ENCODE measurements at places on chromosomes 1 and 21.

GRCh38 chr21:41594268-41594667, 86.3 kb upstream of the TMPRSS2 start:
- no peak for DNase-seq

- DNase-seq = no peak
Measured at GRCh38 chr1:189605226-189605625, 872.4 kb downstream of the BRINP3 start.

DNA sequence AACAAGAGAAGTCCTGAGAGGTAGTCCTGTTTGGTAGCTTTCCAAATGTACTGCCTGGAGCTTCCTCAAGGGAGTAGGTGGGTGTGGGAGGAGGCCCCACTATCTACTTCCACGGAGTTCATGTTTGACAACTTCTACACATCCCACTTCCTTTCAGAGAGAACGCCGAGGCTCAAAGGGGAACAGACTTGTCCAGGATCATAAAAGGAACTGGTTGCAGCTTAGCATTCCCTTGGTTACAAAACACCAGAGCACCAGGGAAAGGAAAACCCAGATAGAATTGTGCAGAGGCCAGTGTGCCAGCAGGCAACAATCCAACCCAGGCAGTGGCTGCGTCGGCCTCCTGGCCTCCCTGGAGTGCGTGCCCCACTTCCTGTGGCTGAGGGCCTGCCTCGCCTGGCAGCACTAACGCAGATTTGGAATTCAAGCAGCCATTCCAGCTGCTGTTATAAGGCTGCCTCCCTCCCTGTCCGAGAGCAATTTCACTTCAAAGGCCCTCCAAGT, 4.2 kb upstream of the RAP1GAP start:
- no peak for DNase-seq

- DNase-seq = no peak
Measured at GRCh38 chr1:219132939-219133338, 40.7 kb upstream of the LYPLAL1 start.

- DNase-seq = no peak
Measured at GRCh38 chr1:247435030-247435758, 19.2 kb downstream of the NLRP3 start.

DNA sequence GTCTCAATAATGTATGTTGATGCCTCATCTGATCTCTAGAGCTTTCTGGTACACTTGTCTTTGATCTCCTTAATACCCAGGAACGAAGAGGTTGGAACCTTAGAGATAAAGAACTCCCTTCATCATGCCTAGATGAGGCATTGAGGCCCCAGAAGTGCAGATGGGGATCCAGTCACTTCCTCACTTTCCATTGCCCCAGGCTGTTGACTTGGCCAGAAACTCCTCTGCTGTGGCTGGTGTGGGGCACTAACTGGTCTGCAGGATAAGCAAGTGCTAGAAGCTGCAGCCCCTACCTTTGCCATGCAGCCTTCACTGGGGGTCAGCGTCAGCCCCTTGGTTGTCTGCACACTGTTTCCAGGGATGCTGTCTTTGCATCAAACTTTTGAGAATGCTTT, 49.9 kb downstream of the STUM start:
- no peak for DNase-seq

GRCh38 chr1:199124351-199124750, 485.5 kb downstream of the PTPRC start:
- no peak for DNase-seq

DNA sequence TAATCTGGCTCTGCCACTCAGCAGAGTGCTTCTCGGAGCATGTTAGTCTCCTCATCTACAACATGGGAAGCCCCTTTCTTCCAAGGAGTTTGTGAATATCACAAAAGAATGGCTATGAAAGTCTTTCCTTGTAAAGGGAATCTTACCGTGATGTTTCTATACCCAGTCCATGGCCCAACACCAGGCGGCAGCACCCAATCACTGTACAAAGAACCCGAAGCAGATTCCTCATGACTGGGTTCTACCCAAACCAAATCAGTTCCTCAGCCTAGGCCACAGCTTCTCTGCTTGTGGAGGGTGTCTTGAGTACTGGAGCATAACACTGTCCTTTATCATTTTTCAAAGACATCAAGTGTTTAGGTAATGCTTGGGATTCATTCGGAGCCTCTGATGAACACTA, 16.6 kb upstream of the SLFNL1 start:
- DNase-seq = no peak

DNA sequence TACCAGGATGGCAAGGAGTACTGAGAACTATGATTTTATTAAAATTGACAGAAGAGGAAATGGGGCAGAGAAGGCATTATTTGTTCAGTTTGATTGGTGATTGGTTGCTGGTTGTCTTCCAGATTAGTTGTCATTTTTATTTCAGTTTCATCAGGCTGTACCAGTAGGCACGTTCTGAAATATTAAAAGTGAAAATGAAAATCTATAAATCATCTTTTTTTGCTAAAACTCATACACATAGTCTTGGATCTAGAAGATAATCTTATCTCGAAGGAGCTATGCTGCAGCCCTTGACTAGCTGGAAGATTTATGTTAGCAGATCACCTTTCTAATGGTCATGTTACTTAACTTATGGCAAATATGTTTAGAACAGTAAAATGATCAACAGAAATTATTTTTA, 29.0 kb downstream of the NEK7 start:
- no peak for DNase-seq

GRCh38 chr21:17697473-17697872, 84.8 kb upstream of the BTG3 start:
- DNase-seq = peak; percentile 24

DNA sequence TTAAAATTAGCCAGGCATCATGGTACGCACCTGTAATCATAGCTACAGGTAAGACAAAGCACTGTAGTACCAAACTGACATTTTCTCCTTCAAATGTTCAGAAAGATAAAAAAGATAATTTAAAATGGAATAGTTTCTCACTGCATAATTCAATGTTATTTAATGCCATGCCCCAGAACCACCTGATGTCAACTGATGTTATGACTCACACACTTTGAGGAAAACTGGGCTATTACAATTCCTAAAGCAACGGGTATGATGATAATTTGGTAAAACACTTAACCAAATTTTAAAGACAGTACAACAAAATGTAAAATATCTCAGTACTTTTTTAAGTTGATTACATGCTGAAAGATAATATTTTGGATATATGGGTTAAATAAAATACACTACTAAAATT, 22.9 kb upstream of the PLEKHO1 start:
- no peak for DNase-seq

DNA sequence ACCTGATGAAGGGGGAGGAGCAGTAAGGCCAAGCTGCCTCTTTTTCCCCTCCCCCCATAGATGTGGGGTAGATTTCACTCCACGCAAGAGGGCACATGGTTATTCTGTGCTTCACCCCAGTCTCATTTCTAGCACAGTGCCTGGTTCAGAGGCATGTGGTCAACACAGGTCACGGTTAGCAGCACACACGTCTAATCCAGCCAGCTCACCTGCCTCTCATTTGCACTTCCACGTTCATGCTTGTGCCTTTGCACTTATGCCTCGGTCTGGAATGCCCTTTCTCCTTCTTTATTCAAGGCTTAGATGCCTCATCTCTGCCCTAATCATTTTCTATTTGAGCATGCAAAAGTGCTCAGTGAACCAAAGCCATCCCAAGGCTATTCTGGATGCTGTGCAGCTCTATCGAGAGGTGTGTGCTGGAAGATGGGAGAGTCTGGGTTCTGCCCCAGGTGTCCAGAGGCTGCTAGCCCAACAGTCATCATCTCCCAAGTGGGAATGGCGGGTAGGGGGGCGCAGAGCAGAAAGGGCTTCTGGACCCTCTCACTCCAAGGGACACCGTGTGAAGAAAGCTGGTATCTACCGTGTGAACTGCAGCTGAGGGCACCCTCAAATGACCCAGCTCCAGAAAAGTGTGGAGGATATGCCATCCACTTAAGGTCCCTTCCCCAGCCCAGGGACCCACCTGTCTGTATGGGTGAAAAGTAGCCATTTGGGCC, 2.1 kb upstream of the A3GALT2 start:
- DNase-seq = no peak

DNA sequence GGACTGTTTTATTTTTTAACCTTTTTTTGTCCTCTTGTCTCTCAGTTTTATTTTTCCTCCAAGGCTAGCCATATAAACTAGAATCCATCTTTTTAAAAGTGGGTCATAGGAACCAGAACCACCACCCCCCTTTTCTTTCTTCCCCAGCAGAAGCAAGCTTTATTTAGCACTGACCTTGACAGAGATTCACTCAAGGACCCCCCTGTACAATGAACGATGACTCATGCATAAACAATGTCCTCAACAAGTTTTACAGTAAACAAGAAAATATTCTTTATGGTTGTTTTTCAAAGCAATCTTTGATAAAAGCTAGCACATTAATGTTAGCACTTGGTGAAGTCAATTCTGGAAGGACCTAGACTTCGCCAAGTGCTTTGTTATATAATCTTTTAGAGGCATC, 14.1 kb downstream of the PKN2 start:
- DNase-seq = no peak

DNA sequence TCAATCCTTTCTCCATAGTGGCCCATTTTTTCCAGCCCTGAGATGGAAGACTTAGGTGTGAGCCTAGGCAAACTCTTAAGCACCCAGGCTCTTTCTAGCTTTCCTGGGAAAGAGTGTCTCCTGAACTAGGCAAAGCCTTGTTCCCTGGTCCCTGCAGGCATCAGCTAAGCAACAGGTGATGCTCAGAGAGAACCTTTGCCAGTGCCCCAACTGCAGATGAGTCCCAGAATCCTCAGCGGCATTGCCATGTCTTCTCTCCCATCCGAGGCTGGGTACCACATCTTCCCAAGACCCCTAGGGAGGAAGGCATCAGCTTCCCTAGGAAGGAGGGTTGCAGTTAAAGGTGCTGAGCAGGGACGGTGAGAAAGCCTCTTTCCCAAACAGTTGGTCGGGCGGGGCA, 8.2 kb upstream of the VSIG8 start:
- DNase-seq = no peak

- no peak for DNase-seq
Measured at GRCh38 chr1:57576756-57577155, 152.9 kb upstream of the DAB1 start.

GRCh38 chr1:87149241-87150041, 179.2 kb upstream of the LMO4 start:
- no peak for DNase-seq

- no peak for DNase-seq
Measured at GRCh38 chr1:236018885-236019453, 45.9 kb downstream of the NID1 start.

GRCh38 chr21:39452970-39453342, 1.2 kb downstream of the SH3BGR start:
- DNase-seq = no peak

DNA sequence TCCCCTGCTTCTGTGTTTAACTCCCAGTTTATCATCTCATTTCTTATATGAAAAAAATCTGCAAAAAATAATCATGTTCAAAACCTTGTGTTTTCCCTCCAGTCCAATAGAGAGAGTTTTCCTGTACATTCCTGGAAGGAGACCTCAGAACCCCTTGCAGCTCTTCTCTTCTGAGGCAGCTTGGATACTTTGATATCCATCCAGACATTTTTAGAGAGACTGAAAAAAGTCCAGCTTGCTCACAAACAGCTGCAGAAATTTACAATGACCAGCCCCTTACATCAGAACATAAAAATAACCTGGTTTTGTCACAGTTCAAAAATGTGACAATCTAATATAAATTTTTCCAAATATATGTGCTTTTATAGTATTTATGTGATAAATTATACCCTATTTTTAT, 73.3 kb upstream of the C1orf115 start:
- no peak for DNase-seq

DNA sequence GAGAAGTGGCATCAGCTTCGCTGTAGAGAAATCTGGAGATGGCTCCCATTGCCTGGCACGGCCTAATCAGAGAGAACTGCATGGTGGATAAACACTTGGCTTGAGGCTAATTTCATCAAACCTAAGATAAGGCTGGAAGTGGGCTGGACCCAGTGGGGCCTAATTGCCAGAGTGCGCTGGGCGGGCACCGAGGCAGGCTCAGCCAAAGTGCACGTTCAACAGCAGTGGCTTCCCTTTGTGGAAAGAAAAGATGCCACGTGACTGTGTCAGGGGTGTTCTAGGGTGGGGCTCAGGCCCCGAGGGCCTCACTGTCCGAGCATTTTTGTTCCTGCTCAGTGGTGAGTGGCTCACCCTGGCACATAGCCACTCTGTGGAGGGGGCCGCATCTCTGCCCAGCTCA, 5.8 kb downstream of the PLCH2 start:
- no peak for DNase-seq

DNA sequence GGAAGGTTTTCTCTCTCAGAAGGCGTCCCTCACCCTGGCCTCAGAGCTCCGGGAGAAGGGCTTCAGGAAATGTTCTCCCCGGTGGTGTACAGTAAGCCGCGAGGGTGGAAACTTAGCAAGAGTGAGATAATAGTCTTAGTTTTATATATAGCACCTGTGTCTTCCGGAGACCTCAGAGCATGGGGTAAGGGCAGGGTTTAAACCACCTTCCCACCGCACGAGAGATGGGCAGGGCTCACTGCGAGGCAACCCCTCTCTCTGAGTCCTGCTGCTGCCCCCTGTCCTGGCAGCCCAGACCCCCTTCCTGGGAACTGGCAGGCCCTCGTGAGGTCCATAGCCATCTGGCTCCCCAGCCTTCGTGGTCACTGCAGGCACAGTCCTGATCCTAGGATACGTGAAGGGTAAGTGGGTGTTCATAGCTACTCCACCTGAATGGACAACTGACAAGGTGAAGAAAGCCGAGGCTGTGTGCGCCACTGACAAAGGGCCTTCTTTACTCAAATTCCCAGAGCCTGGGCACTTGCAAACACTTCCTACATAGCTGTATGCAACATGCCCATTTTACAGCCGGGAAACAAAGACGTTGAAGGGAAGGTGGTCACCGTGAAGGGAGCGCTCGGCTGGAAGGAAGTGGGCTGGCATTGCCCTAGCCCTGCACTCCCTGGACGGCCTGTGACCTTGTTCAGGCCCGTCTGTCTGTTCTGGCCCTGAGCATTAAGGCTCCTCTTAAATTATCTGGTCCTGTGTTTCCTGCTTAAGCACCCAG, 26.9 kb downstream of the ITPKB start:
- no peak for DNase-seq

- DNase-seq = no peak
Measured at GRCh38 chr1:9881838-9882249, 28.2 kb downstream of the CTNNBIP1 start.

- DNase-seq = peak; percentile 90
Measured at GRCh38 chr1:203287109-203287893, 18.0 kb upstream of the BTG2 start.

GRCh38 chr1:80225510-80225909, 1219.0 kb upstream of the ADGRL4 start:
- DNase-seq = no peak

- no peak for DNase-seq
Measured at GRCh38 chr1:165147799-165148198, 208.7 kb downstream of the LMX1A start.

DNA sequence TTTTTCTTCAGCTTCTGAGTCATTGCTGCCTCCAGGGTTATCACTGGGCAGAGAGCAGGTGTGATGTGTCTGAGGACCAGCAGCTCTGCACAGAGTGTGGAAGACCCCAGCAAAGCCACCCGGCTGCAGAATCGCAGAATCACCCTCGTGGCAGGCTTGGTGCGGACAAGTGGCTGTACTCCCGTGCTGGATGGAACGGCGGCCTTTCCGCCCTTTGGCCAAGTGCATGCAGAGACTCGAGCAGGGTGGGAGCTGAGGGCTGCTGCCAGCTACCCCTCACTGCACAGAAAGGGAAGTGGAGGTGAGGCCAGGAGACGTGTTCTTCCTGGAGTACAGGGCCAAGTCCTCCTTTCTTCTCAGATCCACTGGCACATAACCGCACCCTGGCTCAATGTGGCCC, 162.5 kb downstream of the PCBP3 start:
- no peak for DNase-seq

All from hematopoietic multipotent progenitor cell (in vitro differentiated cells).